ENCODE measurements at places on chromosomes 13 and 19.

DNA sequence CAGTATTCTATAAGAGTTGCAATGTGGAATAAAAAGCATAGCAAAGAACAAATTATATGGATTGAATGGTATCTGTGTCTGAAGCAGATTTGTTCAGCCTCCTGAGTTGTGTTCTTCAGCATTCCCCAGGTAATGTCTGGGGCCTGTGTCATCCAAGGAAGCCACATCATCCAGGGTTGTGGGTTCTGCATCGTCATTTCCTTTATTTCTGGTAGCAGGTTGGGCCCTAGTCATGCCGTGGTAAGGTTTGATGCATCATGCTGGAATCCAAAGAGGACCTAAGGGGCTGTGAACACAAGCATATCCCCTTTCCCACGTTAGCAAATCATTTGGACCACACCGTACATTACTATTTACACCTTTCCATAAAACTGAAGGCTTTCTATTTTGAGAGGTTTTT, 131.0 kb upstream of the ZNF91 start:
- H3K4me1 ChIP-seq = no peaks in the 10 kb centered on the region
- H3K36me3 ChIP-seq = no peaks in the 10 kb centered on the region
- DNase-seq = no peak
- no peaks in the 10 kb centered on the region for H3K27me3 ChIP-seq
- no peak overlapping the region for H3K4me3 ChIP-seq
- no peak overlapping the region for H3K27ac ChIP-seq

- no peaks in the 10 kb centered on the region for H3K27me3 ChIP-seq
- DNase-seq = no peak
Measured at GRCh38 chr19:46967578-46968032, 52.0 kb upstream of the NPAS1 start.

- H3K36me3 ChIP-seq = no peaks in the 10 kb centered on the region
- H3K4me3 ChIP-seq = no peak overlapping the region
- H3K27ac ChIP-seq = no peak overlapping the region
- DNase-seq = no peak
Measured at GRCh38 chr13:110593430-110594130, 21.8 kb upstream of the NAXD start.

DNA sequence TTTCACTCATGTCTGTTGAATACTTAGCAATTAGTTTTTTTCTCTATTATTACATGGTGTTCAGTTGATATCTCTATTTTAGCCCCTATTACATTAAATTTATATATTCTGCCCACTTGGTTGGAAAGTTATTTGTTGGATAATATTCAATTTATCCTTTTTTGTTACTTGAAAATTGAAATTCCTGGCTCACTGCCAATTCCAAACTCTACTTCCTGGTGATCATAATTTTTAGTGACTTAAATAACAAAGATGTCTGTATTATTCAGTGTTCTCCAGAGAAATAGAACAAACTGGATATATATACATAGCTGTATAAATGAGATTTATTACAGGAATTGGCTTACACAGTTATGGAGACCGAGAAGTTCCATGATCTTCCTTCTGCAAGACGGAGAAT, 93.6 kb downstream of the GPC5 start:
- no peak overlapping the region for H3K27ac ChIP-seq
- no peaks in the 10 kb centered on the region for H3K27me3 ChIP-seq
- no peaks in the 10 kb centered on the region for H3K4me1 ChIP-seq
- no peak for DNase-seq
- no peak overlapping the region for H3K4me3 ChIP-seq

- peaks cover 61% of the 10 kb centered on the region for H3K4me1 ChIP-seq
- H3K4me3 ChIP-seq = peak overlapping the region; percentile 24
- peak; percentile 72 for DNase-seq
- peaks cover 56% of the 10 kb centered on the region for H3K36me3 ChIP-seq
- no peaks in the 10 kb centered on the region for H3K27me3 ChIP-seq
- H3K27ac ChIP-seq = peak overlapping the region; percentile 78
Measured at GRCh38 chr19:38209671-38210457, 14.2 kb downstream of the DPF1 start.

- H3K27me3 ChIP-seq = no peaks in the 10 kb centered on the region
- H3K27ac ChIP-seq = no peak overlapping the region
- H3K36me3 ChIP-seq = no peaks in the 10 kb centered on the region
- DNase-seq = no peak
Measured at GRCh38 chr19:38978326-38978689, 2.8 kb upstream of the FBXO17 start.

- no peak overlapping the region for H3K27ac ChIP-seq
- no peak for DNase-seq
- H3K27me3 ChIP-seq = no peaks in the 10 kb centered on the region
- no peak overlapping the region for H3K4me3 ChIP-seq
Measured at GRCh38 chr13:79108914-79109643, 297.0 kb downstream of the RBM26 start.

DNA sequence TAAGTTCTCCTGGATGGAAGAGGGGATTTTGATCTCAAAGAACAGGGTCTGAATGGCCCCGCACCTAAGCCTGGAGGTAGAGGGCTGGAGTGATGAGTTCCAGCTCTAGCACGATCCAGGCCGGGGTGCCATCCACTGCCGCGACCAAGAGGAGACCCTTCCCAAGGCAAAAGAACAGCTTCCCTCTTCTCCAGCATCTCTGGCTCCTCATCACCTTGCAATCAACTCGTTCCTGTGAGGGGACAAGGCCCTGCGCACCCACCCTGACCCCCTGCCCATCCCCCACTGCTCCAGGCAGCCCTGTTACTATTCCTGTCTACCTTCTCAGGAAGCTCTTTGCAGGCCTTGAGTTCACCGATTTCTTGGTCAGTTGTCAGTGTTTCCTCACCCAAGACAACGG, 17.8 kb downstream of the COL4A1 start:
- no peak for DNase-seq
- H3K27me3 ChIP-seq = no peaks in the 10 kb centered on the region
- H3K27ac ChIP-seq = no peak overlapping the region
- no peak overlapping the region for H3K4me3 ChIP-seq

GRCh38 chr19:35904311-35905068, 2.2 kb downstream of the HCST start:
- H3K27me3 ChIP-seq = peaks cover 4% of the 10 kb centered on the region
- H3K4me3 ChIP-seq = no peak overlapping the region
- H3K4me1 ChIP-seq = peaks cover 32% of the 10 kb centered on the region
- H3K36me3 ChIP-seq = no peaks in the 10 kb centered on the region

DNA sequence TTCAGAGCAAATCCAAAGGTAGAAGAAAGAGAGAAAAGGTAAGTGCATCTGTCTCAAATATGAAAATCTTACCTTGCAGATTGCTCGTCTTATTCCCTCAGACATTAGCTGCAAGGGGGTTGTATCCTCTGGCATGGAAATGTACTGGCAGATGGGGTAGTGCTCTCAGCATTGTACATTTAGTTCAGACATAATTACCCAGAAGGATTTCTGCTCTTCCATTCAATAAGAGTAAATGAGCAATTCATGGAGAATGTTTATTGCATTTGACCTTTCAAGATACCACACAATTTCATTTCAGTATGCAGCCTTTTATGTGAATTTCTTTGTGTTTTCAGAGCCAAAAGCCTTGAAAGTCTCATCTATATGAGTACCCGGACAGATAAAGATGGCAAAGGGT, 63.8 kb downstream of the SCEL start:
- no peaks in the 10 kb centered on the region for H3K4me1 ChIP-seq
- no peaks in the 10 kb centered on the region for H3K36me3 ChIP-seq
- no peak overlapping the region for H3K4me3 ChIP-seq
- no peak overlapping the region for H3K27ac ChIP-seq
- no peaks in the 10 kb centered on the region for H3K27me3 ChIP-seq

DNA sequence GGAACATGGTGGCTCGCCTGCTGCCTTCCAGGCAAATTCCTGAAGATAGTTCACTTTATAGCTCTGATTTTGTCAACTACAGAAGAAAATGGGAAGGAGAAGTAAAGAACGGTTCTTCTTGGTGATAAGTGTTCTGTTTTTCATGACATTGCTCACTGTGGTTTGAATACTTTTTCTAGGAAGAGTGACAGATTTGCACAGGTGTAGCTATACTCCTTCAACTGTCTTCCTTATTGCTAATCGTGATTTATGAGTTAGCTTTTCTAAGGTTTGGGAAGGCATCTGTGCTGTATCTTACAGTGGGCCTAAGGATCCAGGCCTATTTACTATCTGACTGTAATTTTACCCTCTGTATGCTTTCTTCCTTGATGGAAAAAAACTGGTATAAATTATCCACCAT, 405.6 kb downstream of the NDFIP2 start:
- H3K36me3 ChIP-seq = no peaks in the 10 kb centered on the region
- no peak overlapping the region for H3K27ac ChIP-seq
- H3K4me1 ChIP-seq = no peaks in the 10 kb centered on the region
- no peak overlapping the region for H3K4me3 ChIP-seq
- H3K27me3 ChIP-seq = no peaks in the 10 kb centered on the region

GRCh38 chr13:31020996-31021395, 88.5 kb downstream of the TEX26 start:
- no peak for DNase-seq
- peaks cover 5% of the 10 kb centered on the region for H3K4me1 ChIP-seq
- no peak overlapping the region for H3K27ac ChIP-seq
- no peak overlapping the region for H3K4me3 ChIP-seq
- H3K27me3 ChIP-seq = no peaks in the 10 kb centered on the region
- no peaks in the 10 kb centered on the region for H3K36me3 ChIP-seq

- H3K27ac ChIP-seq = no peak overlapping the region
- peaks cover 16% of the 10 kb centered on the region for H3K4me1 ChIP-seq
- no peaks in the 10 kb centered on the region for H3K36me3 ChIP-seq
- no peak for DNase-seq
- no peak overlapping the region for H3K4me3 ChIP-seq
Measured at GRCh38 chr19:2362970-2363300, 2.9 kb downstream of the TMPRSS9 start.

DNA sequence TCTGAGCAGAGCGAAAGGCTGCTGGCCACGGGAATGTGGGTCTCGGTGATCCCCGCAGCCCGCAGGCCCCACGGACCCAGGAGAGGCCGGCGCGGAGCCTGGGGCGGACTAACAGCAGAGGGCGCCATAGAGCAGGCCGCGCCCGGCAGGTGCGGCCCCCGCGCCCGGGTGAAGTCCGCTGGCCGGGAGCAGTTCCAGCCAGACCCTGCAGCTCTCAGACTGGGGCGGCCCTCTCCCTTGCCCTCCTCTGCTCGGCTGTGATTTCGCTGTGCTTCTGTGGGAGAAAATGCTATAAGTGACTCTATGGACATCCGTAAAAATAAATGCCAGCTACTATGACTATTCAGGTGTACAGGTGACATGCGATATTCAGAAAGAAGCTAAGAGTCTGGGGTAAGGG, 37.7 kb downstream of the GSX1 start:
- no peaks in the 10 kb centered on the region for H3K36me3 ChIP-seq
- H3K27ac ChIP-seq = no peak overlapping the region
- H3K4me3 ChIP-seq = no peak overlapping the region
- no peak for DNase-seq
- H3K27me3 ChIP-seq = peaks cover 32% of the 10 kb centered on the region

GRCh38 chr13:105441051-105441750, 1094.3 kb downstream of the EFNB2 start:
- no peaks in the 10 kb centered on the region for H3K36me3 ChIP-seq
- no peak overlapping the region for H3K4me3 ChIP-seq
- no peaks in the 10 kb centered on the region for H3K4me1 ChIP-seq
- no peak overlapping the region for H3K27ac ChIP-seq
- DNase-seq = no peak
- no peaks in the 10 kb centered on the region for H3K27me3 ChIP-seq

- peaks cover 62% of the 10 kb centered on the region for H3K4me1 ChIP-seq
- peak overlapping the region; percentile 61 for H3K4me3 ChIP-seq
- H3K36me3 ChIP-seq = no peaks in the 10 kb centered on the region
- H3K27me3 ChIP-seq = peaks cover 5% of the 10 kb centered on the region
- no peak for DNase-seq
- peak overlapping the region; percentile 95 for H3K27ac ChIP-seq
Measured at GRCh38 chr19:12790628-12791344, 500 bp upstream of the JUNB start.

DNA sequence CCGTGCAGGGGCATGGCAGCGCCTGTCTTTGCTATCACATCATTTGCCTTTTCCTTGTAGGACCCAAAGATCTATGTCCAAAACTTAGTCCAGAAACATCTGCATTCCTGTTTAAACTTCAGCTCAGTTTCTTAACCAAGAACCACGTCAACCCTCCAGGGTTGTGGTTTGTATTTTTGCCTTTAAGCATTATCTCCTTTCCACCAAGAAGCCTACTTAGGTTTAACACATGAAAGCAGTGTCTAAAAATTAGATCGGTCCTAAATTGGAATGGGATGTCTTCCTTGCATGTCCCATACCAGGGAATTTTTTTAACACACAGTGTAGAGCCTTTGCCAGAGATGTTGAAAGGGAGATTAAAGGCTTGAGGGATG, 38.8 kb downstream of the DHRS12 start:
- no peak for DNase-seq
- H3K4me1 ChIP-seq = peaks cover 19% of the 10 kb centered on the region
- H3K36me3 ChIP-seq = peaks cover 29% of the 10 kb centered on the region
- no peak overlapping the region for H3K27ac ChIP-seq
- no peak overlapping the region for H3K4me3 ChIP-seq

DNA sequence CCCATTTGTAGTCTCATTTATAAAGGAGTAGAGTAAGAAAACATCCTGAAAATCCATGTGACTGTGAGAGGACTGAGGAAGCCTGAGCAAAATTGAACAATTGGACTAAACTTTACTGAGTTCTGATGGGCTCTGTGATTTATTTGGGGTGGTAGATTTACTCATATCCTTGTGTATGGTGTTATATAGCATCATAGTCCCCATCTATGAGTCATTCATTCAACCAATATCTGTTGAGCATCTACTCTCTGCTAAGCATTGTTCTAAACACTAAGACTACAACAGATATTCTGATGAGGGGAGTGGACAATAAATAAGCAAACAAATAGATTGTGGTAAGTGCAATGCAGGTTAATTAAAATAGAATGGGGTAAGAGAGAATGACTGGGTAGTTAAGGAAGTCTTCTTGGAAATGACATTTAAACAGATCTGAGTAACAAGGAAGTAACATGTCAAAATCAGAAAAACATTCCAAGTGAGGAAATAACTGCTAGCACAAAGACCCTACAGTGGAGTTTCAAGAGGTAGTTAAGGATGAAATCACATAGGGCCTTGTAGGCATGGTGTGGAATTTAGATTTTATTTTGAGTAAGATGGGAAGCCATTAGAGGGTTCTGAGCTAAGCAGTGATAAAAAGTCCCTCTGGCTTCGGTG, 36.3 kb upstream of the MLNR start:
- no peak for DNase-seq
- H3K27me3 ChIP-seq = no peaks in the 10 kb centered on the region
- no peak overlapping the region for H3K27ac ChIP-seq
- peaks cover 15% of the 10 kb centered on the region for H3K36me3 ChIP-seq

DNA sequence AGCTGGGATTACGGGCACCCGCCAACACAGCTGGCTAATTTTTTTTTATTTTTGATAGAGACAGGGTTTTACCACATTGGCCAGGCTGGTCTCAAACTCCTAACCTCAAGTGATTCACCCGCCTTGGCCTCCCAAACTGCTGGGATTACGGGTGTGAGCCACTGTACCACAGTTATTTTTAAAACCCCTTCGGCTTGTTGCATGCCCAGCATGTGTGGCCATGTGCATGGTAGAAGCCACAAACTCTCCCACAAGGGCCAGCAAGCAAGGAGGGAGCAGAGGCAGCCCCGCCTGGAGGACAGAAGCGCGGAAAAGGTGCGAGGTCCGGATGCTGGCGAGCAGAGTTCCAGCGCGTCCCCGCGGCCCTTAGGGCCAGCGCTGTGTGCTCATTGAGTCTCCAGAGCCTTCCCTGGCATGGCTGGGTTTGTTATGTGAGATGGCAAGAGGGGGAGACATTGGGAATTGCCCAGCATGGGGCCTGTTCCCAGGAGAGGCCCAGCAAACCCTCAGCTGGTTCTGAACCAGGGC, 12.9 kb downstream of the THOP1 start:
- peaks cover 100% of the 10 kb centered on the region for H3K36me3 ChIP-seq
- no peaks in the 10 kb centered on the region for H3K27me3 ChIP-seq
- H3K27ac ChIP-seq = no peak overlapping the region
- no peaks in the 10 kb centered on the region for H3K4me1 ChIP-seq
- no peak for DNase-seq

Data from spinal cord (tissue), 10 donors.